ENCODE measurements at places on chromosomes 5 and 9. TPM values are rescaled to one million over a fixed set of nuclear protein-coding genes. Genes with fewer than 3 reads are reported as not detected.

Gene RNF183
- total RNA-seq, result 0.12 TPM

Gene EPB41L4A
- not detected for total RNA-seq

Gene MEIKIN
- total RNA-seq, result not detected

Gene TOR4A
- 11.4 TPM for total RNA-seq

Gene C9orf43
- 0.52 TPM for total RNA-seq

Gene C6
- not detected for total RNA-seq

Gene STOM
- 50.3 TPM for total RNA-seq

Gene ARL14EPL
- not detected for total RNA-seq

Gene KIF4B
- 0.07 TPM for total RNA-seq

Gene SLC6A7
- total RNA-seq, result not detected

Gene IFNA21
- total RNA-seq, result not detected

Gene SHOC1
- total RNA-seq, result not detected

Gene GLIPR2
- total RNA-seq, result 25.5 TPM

Gene NCS1
- total RNA-seq, result 5.4 TPM

Gene ORM2
- total RNA-seq, result not detected

Gene PCDHA1
- total RNA-seq, result not detected

Gene IL5
- total RNA-seq, result 7.0 TPM

Gene ISL1
- total RNA-seq, result not detected

Gene GCNT4
- total RNA-seq, result 0.70 TPM

Gene PLGRKT
- 54.4 TPM for total RNA-seq

Gene OR1Q1
- total RNA-seq, result not detected

Gene LCP2
- 283 TPM for total RNA-seq

Gene SEMA6A
- total RNA-seq, result 0.24 TPM

Gene TMEM174
- not detected for total RNA-seq

Gene OR1N2
- not detected for total RNA-seq

Gene CYLC2
- total RNA-seq, result not detected

Gene FBP2
- total RNA-seq, result not detected

Gene MYO10
- total RNA-seq, result 0.28 TPM

Gene INSL4
- total RNA-seq, result not detected

Gene OTULINL
- total RNA-seq, result 9.4 TPM

Gene ABCA1
- 0.56 TPM for total RNA-seq

Gene INSL6
- not detected for total RNA-seq

Gene EGFLAM
- not detected for total RNA-seq

Gene SKP2
- total RNA-seq, result 63.0 TPM

Gene CDC20B
- total RNA-seq, result not detected

Gene SLC36A3
- not detected for total RNA-seq

Gene SLC22A5
- total RNA-seq, result 4.9 TPM

Gene MOB3B
- total RNA-seq, result 0.82 TPM

Gene FUT7
- 0.09 TPM for total RNA-seq

Gene ZBED3
- total RNA-seq, result 0.62 TPM

Gene ELL2
- 103 TPM for total RNA-seq

Gene SV2C
- total RNA-seq, result not detected
